ENCODE measurements at places on chromosomes 11 and 22.

DNA sequence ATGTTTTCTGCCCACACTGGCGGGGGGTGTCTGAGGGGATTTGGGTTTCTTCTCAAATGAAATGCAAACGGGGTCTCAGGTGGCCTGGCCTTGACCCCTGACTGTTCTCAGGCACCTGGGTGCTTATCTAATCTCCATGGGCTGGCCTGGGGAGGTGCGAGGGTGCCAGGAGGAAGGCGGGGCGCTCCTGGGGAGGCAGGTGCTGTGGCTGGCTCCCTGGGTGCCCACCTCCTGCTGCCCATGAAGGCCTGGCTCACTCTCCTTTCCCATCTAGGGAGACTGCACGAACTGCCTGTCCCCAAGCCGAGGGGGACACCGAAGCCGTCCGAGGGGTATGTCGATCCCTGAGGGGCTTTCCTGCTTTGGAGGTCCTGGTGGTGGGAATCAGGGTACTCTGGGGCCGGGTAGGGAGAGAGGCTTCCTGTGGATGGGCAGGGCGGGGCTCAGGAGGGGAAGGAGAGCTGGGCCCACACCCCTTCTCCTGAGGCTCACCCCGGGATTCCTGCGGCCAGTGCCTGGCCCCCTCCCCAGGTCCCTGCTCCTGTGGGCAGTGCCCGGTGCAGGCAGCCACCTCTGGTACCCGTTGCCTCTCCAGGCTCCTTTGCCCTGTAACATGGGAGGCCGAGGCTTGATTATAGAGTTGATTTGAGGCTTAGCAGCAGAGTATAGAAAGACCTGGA is 18.4 kb downstream of the MICALL1 start:
- DNase-seq, result no peak

GRCh38 chr11:9052316-9052715 is 39.1 kb downstream of the SCUBE2 start:
- DNase-seq, result no peak

- no peak for DNase-seq
Observed at GRCh38 chr22:30210235-30210909, 36.2 kb downstream of the LIF start.

DNA sequence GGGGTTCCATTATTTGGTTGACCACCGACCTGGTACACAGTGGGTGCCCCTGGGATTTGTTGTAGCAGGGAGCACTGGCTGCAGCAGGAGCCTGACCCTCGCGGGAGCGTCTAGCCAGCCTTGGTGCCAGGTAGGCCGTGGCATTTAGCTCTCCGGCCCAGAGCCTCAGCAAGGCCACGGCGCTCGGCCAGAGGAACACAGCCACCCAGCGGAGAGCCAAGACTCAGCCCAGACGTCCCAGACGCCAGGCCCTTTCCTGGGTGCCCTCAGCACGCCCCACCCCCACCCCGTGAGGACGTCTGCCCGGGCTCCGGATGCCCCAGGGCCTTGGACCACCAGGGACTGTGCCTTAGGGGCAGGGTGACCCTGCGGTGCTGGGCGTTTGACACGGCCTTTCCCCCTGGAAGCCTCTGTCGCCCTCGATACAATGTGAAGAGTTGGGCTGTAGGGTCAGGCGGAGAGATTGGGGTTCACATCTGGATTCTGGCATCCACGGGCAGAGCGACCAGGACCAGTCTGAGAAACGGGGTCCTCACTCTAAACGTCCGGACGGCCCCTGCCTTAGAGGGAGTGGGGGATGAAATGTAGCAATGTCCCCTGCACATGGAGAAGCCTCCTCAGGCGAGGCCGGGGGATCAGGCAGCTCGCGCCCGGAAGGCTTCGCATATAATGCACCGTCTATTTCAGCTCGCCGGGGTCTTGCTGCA is 99.2 kb upstream of the FGF3 start:
- no peak for DNase-seq

DNA sequence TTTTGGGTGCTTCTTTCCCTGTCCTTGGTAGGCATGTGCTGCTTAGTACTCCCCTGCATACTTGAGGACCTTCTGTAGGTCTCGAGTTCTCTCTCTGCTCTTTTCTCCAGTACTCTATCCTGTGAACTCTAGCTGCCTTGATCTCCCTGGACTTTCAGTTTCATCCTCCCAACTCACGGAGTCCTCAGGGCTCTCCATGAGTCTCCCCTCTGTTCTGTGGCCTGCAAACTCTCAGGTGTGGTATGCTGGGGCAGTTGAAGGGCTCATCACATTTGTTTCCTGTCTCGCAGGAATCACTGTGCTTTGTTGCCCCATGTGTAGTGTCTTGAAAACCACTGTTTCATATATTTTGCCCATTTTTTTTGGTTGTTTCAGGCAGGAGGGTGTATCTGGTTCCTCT is 3.3 kb upstream of the PACS1 start:
- DNase-seq, result no peak

DNA sequence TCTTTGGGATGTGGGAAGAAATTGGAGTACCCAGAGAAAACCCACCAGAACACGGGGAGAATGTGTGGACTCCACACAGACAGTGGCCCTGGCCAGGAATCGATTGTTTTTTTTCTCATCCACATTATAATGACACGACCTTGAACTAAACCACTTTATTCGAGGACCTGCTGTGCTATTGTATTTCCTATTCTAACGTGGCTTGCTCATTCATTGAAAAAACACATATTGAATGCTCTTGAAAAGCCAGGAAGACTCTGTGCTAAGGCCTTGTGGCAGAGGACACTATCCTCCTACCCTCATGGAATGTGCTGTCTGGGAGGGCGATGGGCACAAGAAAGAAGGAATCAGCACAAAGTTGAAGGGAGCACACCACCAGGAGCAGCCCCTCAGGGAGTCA is 9.1 kb upstream of the SREBF2 start:
- DNase-seq, result no peak

DNA sequence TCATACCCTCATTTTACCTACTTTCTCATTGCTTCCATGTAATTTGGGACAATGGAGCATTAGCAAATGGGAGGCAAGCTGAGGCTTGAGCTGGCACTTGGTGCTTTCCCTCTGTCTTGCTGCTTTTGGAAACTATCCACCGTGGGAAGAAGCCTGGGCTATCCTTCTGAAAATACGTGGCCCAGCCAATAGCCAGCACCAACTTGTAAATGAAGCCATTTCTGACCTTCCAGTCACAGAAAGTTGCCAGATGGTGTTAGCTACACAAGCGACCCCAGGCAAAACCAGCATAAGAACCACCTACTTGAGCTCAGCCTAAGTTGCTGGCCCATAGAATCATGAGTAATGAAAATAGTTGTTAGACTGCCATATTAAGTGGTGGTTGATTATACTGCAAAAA is 18.5 kb upstream of the SPON1 start:
- no peak for DNase-seq

GRCh38 chr11:33899400-33900037 is 7.6 kb upstream of the LMO2 start:
- DNase-seq, result no peak

- no peak for DNase-seq
Observed at GRCh38 chr22:30004101-30004500, 76.2 kb upstream of the HORMAD2 start.

DNA sequence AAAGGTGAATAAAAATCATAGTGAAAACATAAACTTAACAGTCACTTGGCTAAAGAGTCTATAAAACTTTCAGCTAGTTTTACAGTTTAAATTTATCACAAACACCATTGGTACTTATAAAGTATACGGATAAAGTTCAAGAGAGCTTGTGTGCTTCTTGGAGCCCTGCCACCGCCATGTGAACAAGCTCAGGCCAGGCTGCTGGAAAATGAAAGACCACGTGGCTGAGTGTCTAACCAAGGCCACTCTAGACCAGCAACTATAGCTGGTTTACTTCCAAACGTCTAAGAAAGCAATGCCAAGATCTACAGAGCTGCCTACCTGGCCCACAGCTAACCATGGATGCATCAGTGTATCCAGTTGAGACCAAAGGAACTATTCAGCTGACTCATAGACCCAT is 66.3 kb upstream of the API5 start:
- no peak for DNase-seq

- DNase-seq, result no peak
Observed at GRCh38 chr11:19808076-19808911, 95.7 kb downstream of the NAV2 start.

- no peak for DNase-seq
Observed at GRCh38 chr22:46303347-46303965, 6.8 kb downstream of the GTSE1 start.

- DNase-seq, result no peak
Observed at GRCh38 chr22:26573026-26573662, 16.8 kb downstream of the TPST2 start.

DNA sequence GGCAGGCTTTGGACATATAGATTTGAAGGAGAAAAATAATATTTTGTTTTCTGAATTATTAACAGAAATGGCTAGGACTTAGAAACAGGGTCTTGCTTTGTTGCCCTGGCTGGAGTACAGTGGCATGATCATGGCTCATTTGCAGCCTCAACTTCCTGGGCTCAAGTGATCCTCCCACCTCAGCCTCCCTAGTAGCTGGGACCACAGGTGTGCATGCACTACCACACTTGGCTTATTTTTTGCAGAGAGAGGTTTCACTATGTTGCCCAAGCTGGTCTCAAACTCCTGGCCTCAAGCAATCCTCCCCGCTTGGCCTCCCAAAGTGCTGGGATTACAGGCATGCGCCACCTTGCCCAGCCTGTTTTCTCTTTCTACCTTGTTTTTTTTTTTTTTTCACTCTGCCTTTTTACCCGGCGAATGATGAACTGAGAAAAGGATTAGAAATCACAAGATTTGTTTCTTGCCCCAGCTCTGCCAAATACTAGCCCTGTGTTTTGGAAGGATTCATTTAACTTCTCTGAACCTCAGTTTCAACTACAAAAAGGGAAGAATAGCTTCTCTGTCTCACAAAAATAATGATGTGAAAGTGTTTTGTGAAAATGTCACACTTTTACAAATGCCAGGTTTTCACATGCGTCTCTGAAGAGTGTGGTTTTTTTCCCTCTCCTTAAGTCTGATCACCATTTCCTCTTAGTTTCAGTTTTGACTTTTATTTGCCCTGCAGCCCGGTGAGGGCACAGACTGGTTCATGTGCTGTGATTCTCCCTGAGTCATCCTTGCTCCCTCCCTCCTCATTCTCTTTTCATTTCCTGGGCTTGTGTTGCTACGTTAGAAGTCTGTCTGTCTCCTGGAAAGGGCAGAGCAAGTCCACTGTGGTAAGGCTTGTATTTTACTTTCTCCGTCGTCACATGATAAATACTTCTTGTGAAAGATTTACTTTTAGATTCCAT is 67.7 kb downstream of the BCL2L13 start:
- peak; percentile 33 for DNase-seq

Data from CD4-positive, alpha-beta T cell treated with Interleukin-21 for 1 hour (primary cell).